HS-5 (cell line): ENCODE measurements at places on chromosomes 2 and 18.
A peak's percentile ranks its signal among the peaks of the same experiment; 100 is the strongest.

DNA sequence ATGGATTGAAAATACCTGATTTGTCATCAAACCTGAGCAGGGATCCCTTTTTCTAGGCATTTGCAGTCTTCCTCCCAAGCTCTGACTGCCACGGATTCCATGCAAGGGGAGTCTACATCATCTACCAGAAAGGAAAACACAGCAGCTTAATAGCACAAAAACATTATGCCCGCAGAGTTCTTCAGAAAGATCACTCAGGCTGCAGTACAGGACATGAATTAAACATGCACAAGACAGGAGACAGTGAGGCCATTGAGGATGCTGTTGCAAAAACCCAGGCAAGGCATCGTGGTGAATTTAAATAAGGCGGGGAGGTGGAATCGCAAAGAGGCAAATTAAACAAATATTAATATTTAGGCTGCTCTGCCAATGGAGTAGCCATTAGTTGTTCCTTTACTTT lies 88.5 kb downstream of the MRPS9 start:
- DNase-seq = no peak

- DNase-seq = no peak
Measured at GRCh38 chr2:12463189-12463588, 253.5 kb upstream of the TRIB2 start.

DNA sequence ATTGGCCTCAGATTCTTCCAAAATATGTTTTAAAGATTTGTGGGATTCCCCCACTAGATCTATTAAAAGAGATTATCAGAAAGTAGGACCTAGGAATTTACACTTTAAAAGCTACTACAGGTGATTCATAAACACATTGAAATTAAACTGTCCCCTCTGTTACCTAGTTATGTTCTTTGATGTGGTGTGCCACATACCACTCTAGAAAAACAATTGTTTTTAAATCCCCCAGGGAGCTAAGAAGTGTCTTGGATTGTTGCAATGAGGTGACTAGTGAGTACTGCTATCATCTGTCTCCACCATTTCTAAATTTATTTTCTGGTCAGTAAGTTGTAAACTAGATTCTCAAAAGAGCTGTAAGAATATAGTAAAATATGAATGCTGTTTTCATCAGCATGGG lies 214.5 kb upstream of the DOK6 start:
- no peak for DNase-seq

DNA sequence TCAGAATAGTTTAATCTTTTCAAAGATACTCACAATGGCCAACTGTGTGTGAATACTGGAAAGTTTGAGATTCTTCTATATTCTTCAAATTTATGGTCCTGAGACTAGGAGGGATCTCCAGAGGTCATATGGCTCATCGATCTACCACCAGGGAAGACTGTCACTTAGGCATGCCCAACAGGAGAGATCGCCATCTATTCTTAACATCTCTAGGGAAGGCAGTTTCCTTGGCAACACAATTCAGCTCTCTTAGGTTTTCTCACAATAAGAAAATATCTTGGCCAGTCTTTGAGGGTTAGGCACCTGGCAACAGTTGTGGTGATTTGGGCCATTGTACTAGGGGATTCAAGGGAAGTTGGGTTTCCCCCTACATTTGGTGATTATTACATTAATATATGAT lies 107.2 kb downstream of the GALNT3 start:
- DNase-seq = no peak

DNA sequence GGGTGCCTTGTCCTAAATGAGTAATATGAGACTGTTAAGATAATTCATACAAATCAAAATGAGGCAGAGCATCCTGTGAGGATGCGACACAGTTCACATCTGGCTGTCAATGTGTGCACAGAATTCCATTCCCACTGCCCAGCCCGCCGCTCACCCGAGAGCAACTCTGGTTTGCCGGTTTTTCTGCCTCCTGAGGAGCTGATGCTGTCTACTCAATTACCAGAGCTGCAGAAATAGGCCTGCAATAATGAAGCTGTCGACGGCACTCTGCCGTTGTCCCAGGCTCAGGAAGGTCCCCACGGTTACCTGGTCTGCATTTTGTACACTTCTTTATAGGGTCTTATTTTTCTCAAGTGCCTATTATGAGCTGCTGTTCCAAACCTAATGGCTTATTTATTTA lies 55.7 kb upstream of the LYPD1 start:
- DNase-seq = no peak

GRCh38 chr2:120620025-120620793 lies 115.5 kb upstream of the GLI2 start:
- DNase-seq = peak; percentile 40

GRCh38 chr2:8315531-8316165 lies 366.2 kb upstream of the ID2 start:
- DNase-seq = no peak

DNA sequence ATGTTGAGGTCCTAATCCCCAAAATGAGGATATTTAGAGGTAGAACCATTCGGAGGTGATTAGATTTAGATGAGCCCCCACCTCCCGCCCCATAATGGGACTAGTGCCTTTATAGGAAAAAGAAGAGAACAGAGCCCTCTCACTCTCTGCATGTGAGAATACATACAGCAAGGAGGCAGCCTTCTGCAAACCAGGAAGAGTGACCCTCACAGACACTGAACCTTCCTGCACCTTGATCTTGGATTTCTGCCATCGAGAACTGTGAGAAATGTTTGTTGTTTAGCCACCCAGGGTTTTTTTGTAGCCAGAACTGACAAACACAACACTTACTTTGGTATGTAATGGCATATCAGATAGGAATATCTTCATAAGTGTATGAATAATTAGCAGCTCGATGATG lies 83.7 kb downstream of the XIRP2 start:
- no peak for DNase-seq

DNA sequence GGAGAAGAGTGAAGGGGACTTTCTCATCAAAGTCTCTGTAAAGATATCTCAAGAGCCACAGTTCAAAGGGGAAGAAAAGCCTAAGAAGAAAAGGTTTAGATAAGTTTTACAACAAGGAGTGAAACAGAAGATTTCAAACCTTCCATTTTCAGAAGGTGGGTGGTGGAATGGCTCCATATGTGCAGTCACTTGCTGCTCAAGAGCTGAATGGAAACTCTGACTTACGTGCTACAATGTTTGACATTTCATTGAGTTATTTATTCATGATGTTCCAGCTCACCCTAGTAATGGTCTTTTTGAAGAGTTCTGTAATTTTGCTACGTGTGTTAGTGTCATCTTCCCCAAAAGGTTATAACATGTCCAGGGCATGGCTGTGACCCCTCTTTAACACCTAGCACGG lies 21.7 kb downstream of the LCT start:
- no peak for DNase-seq

GRCh38 chr2:163601377-163601776 lies 134.4 kb downstream of the FIGN start:
- no peak for DNase-seq

DNA sequence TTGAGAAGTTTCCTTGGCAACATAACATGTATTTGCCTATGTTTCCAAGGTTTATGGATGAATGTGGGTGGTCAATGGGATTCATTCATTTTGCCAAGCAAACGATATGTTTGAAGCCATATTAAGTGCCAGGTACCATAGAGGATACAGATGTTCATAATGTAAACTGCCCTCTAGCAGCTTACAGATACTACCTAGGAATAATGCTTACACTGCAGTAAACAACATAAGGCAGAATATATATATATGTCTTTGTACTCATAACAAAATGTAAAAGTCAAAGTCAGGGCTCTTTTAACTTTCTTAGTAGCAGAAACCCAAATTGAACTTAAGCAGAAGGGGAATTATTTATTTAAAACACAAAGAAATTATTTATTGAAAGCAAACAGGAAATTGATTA lies 171.6 kb upstream of the TNP1 start:
- no peak for DNase-seq

- DNase-seq = no peak
Measured at GRCh38 chr2:5766561-5766960, 74.4 kb downstream of the SOX11 start.

DNA sequence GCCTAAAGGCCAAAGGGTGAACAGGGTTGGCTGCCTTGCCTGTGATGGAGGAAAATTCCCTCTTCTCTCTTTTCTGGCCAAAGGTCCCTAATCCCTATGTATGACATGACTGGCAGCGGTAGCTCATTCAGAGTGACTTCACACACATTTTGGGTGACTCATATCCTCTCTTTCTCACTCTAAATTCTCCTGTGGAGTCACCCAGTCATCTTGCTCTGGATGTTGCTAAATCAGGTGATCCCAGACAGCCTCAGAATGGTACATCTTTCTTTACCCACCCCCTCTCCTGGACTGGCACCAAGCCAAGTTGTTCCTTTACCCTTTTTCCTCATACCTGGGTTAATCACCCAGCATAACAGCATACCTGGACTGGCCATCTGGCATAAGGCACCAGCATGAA lies 77.2 kb downstream of the NEURL3 start:
- DNase-seq = peak; percentile 99

DNA sequence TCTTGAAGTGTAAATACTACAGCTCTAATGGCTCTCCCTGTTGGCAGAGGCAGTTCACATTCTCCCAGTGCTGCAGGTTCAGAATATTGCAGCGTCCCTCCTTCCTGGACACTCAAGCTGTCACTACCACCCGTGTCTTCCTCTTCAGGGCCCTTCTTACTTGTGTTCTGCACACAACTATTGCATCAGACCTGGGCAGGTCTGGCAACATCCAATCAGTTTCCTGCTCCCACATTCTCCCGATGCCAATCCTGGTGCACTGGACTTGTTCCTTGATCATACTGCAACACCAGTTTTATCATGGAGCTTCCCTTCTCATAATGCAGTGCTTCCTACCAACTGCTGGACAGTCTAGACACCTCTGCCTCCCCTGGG lies 161.5 kb downstream of the CAPN13 start:
- DNase-seq = no peak

- DNase-seq = no peak
Measured at GRCh38 chr2:45253151-45253550, 243.9 kb upstream of the SIX2 start.

DNA sequence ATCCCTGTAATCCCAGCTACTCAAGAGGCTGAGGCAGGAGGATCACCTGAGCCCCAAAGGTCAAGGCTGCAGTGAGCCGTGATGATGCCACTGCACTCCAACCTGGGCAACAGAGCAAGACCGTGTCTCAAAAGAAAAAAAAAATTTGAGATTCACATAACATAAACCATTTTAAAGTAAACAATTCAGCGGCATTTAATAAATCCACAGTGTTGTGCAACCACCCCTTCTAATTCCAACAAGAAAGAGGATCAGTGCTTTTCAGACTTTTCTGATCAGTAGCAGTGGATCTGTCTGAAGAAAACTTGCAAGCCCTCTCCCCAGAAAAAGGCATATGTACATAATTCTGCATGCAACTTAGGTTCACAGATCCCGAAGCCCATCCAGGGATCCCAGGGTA lies 7.2 kb upstream of the SAG start:
- no peak for DNase-seq

DNA sequence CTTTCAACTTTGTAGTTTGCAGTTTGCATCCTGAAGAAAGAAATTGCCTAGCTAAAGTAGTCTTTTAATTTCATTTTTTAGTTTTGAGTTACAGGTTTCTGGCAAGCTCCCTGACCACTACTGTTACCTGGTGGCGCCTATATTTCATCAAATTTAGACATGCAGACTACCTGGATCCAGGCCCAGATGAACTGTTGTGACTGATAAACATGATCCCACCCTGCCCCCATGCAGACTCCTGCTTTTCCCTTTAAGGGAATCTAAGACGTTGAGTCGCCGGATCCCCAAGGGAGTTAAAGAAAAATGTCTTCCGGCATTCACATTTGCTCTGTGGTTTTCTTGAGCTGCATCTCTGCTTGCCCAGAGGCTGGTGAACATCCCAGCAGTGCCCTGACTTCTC lies 22.2 kb downstream of the METAP1D start:
- DNase-seq = peak; percentile 26

GRCh38 chr2:129550536-129550935 lies 428.9 kb upstream of the RAB6C start:
- no peak for DNase-seq

- no peak for DNase-seq
Measured at GRCh38 chr2:115480741-115481140, 1038.3 kb downstream of the DPP10 start.

DNA sequence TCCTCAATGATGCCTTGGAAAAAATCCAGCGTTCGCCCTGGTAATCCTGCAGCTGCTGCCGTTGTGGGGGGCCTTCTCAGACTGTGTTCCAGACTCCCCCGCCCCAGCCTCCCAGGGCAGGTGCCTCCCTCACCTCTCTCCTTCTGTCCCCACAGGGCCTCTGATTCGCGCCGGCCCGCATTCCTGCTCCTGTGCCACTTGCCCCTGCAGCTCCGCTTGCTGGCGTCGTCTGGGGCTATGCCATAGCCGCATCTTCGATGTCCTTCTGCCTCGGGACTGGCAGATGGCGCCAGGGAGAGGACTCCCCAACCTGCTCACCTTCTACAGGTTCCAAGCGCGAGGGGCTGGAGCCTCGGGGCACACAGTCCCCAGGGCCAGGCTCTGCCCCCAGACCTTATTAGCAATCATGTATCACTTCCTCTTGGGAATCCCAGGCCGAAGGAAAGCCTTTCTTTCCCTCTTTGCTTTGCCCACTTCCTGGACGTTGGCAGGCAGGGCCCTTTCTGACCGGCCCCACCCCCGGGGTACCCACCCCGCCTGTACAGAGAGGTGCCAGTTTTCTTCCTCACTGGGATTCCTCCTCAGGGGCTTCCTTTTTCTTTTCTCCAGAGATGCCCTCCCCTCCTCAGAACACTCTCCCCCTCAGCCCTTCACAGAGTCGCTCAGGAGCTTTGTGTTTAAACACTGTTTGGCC lies 4.4 kb downstream of the SPATA3 start:
- DNase-seq = no peak

DNA sequence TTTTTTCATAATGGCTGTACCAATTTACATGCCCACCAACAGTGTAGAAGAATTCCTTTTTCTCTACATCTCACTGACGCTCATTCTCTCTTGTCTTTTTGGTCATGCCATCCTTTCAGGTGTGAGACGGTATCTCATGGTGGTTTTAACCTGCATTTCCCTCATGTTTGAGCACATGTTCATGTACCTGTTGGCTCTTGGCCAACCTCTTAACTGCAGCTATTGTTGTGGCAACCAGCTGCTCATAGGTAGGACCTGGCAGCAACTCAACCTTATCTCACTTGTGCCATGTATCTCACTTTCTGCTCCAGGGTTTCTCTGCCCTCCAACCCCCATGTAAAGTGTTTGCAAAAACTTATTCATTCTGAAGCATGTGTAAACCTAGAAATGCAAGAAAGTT lies 167.5 kb downstream of the UPP2 start:
- DNase-seq = no peak

DNA sequence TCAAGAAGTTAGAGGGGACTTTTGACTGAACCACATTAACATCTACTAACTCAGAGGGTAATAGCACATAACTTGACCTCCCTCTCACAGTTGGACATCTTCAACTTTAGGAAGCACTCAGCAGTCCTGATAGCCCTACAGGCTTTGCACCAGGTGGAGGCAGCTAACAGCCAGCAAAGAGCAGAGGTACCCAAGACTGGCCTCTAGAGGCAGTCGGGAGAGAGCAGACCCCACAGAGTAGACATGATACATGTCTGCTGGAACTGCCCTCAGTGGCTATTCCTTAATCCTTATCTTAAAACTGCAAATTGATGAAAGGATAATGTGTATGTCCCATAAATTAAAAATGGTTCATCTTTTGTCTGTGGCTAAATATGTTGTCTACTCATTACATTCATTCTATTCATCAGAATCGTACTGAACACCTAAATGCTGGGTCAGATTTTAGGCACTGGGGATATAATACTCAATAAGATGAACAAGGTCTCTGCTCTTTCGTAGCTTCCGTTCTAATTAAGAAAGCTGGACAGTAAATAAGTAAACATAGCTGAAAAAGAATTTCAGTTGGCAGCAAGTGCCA lies 49.8 kb downstream of the CAB39 start:
- DNase-seq = no peak

GRCh38 chr18:37783771-37784170 lies 218.2 kb upstream of the CELF4 start:
- no peak for DNase-seq

GRCh38 chr18:46209161-46209560 lies 105.0 kb downstream of the HAUS1 start:
- DNase-seq = no peak
